NCI-H526 treated with DMSO at 0.1 percent for 48 hours (cell line): ENCODE measurements at places on chromosomes 5 and 9.

DNA sequence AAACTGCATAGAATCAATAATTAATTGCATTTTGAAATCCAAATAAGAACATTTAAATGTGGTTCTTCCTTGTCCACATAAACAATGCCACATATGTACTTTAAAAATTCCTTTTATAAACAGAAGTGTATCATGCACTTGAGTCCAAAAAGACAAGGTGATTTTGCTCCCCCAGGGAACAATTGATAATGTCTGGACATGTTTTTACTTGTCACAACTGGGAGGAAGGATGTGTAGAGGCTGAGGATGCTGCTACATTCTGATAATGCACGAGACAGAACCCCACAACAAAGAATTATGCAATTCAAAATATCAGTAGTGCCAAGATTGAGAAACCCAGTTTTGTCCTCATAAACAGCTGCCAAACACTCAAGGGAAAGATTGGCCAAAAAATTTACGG is 181.1 kb upstream of the ISL1 start:
- DNase-seq: no peak

DNA sequence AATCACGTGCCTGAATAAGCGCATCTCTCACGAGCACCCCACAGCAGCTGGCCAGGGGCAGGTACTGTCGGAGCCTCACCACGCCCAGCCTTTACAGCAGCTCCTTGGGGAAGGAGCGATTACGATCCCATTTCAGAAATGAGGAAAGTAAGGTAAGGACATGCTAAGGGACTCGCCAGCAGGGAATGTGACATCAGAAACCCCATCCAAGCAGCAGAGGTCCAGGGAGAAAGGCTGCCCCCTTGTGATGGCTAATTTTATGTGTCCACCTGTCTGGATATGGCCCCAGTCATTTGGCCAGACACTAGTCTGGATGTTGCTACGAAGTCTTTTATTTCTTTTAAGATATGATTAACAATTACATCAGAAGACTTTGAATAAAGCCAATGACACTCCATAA is 77.3 kb downstream of the UBE2QL1 start:
- DNase-seq: no peak

DNA sequence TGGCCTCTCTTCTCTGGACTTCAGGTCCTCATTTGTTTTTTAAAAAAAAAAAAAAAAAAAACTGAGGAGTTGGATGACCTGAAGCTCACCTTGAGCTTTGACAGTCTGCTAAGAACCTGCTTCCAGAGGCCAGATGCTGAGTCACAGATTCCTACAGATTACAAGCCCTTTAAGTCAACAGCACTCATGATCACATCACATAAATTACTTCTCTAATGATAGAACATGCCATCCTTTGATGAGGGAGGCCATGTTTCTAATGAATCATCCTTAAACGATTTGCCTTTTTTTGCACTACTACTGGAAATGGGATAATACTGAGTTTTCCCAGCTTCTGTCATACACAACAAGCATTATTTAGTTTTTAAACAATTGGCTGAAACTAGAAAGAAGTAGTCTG is 34.2 kb upstream of the MYOT start:
- DNase-seq: no peak

DNA sequence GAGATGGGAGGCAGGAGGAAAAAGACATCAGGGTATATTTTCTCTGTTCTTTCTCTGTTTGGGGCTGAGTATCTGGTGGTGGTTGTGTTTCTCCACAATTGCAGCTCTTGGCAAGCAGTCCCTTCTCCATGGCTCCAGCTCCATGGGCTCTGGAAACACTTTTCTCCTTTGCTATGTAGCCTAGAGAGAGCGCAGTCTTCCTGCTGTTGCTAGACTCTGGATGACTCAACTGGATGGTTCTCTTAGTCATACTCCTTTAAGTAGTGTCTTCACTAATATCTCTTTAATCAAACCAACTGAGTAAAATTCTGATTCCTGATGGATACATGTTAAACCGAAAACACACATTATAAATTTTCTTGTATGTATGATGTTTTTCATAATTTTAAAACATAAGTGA is 3.3 kb upstream of the PLGRKT start:
- no peak for DNase-seq

DNA sequence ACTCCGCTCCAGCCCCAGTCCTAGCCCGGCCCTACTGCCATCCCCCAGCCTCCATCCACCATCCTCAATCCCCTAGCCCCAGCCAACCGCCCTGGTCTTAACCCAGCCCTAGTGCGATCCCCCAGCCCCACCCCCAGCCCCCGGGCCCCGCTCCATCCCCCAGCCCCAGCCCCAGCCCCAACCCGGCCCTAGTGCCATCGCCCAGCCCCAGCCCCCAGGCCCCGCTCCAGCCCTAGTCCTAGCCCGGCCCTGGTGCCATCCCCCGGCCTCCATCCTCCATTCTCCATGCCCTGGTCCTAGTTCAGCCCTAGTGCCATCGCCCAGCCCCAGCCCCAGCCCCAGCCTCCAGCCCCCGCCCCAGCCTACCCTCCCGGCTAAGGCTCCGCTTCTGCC is 398 bp downstream of the TOR1A start:
- DNase-seq: no peak

DNA sequence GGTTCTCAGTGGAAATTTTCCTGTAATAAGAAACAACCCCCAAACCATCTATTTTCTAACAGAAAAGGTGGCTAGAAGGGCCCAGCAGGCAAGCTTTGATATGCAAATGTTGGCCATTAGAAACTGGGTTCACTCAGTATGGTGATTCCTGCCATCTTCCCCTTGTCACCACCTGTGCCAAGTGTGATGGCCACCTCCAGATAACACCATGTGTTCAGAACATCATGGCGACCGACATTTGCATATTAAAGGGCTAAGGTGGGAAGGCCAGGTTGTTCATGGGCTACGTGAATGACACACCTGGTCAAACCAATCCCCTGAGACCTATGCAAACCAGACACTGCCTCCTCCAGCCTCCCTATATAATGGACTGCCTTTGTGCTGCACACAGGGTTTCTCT is 20.4 kb downstream of the FOXE1 start:
- DNase-seq: no peak
